ENCODE measurements at places on chromosomes 12 and 14.

GRCh38 chr12:5694759-5695409 lies 250.2 kb downstream of the ANO2 start:
- DNase-seq: no peak

DNA sequence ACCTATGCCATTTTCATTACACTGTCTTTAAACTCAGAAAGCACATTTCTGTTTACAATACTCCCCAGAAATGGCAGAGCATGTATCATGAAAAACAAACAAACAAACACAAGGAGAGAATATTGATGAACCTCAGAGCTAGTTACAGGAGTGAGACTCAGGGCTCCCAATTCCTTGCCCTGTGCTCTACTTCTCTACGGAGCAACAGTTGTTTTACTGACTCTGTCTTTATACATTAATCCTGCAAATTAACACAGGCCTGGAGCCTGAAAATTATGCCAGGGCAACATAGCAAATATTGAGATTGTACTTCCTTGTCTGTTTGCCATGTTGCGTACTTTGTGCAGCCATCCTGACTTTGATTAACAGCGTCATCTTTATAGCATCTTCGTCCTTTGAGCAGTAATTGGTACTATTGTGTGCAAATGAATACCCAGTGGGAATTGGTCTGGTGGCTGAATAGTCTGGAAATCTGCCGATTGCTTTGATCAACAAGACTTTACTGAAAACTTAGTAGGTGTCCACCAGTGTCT lies 15.2 kb upstream of the AKAP6 start:
- DNase-seq: no peak

GRCh38 chr14:52042371-52043289 lies 26.2 kb downstream of the NID2 start:
- DNase-seq: no peak

DNA sequence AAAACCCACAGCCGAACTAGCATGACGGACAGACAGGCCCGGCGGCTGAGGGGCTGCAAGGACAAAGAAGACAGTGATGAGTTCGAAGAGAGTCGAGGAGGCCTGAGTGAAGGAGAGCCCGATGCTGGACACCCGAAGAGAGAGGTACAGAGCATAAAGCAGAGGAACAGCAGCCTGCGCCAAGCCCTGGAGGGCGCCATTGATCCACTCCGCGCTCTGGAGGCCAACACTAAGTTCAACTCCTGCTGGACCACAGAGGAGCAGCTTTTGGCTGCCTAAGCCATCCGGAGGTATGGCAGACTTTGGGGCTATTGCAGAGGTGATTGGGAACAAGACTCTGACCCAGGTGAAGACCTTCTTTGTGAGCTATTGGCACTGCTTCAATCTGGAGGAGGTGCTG lies 7.8 kb upstream of the PLXNC1 start:
- no peak for DNase-seq

GRCh38 chr14:66003082-66003730 lies 483.0 kb upstream of the CCDC196 start:
- no peak for DNase-seq

- no peak for DNase-seq
Observed at GRCh38 chr12:19819231-19819630, 379.9 kb downstream of the AEBP2 start.

GRCh38 chr12:99959549-99960170 lies 25.1 kb downstream of the ANKS1B start:
- DNase-seq: no peak

GRCh38 chr12:19002216-19002615 lies 127.3 kb upstream of the PLEKHA5 start:
- no peak for DNase-seq

GRCh38 chr12:57472391-57472790 lies 7.3 kb downstream of the ARHGAP9 start:
- DNase-seq: no peak

GRCh38 chr12:57235728-57236131 lies 6.2 kb downstream of the SHMT2 start:
- no peak for DNase-seq

GRCh38 chr12:89880690-89881350 lies 172.2 kb upstream of the ATP2B1 start:
- no peak for DNase-seq

GRCh38 chr12:56581418-56582145 lies 48.5 kb downstream of the BAZ2A start:
- no peak for DNase-seq

GRCh38 chr12:89844539-89844938 lies 135.9 kb upstream of the ATP2B1 start:
- DNase-seq: no peak

- no peak for DNase-seq
Observed at GRCh38 chr12:124743479-124744272, 120.0 kb downstream of the SCARB1 start.

DNA sequence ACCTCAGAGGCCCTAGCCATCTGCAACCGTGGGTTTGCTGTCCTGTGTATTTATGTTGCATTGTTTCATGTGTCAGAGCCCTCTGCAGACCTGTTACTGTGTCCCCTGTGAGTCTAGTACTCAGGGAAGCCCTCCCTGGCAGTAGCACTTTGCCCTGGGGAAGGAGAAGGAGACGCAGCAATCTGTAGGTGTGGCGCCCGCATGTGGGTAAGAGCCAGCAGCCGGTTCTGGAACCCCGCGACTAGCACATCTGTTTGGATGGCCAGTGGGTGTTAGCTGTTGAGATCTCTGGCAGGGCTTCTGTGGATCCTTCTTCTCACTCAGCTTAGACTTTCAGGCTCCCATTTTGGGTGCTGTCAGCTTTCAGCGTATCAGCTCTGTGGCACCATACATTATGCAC lies 57.0 kb downstream of the TECPR2 start:
- DNase-seq: no peak

GRCh38 chr12:109883461-109883860 lies 3.1 kb upstream of the GLTP start:
- DNase-seq: no peak

- DNase-seq: no peak
Observed at GRCh38 chr12:43315961-43316360, 236.0 kb downstream of the ADAMTS20 start.

DNA sequence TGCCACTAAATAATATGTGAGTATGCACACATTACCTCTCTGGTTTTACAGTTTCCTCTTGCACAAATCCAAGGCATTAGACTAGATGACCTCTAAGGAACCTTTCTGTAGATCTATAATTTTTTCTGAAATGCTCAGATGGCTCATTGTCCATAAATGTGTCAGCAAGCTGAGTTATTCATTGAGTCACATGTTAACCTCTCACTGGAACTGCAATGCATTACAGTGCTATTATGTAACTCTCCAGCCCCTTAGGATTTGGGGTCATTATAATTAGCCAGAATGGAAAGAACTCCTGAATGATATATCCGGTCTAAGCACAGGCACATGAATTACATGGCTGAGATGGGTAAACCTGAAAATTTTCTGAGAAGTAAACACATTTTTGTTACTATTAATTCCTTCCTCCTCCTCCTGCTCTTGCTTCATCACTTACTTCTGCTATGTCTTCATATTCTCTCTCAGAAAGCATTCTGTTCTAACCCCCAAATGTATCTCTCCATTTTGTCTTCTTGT lies 20.3 kb upstream of the DRAM1 start:
- DNase-seq: no peak

GRCh38 chr12:123850246-123851134 lies 88.4 kb downstream of the DNAH10 start:
- no peak for DNase-seq

DNA sequence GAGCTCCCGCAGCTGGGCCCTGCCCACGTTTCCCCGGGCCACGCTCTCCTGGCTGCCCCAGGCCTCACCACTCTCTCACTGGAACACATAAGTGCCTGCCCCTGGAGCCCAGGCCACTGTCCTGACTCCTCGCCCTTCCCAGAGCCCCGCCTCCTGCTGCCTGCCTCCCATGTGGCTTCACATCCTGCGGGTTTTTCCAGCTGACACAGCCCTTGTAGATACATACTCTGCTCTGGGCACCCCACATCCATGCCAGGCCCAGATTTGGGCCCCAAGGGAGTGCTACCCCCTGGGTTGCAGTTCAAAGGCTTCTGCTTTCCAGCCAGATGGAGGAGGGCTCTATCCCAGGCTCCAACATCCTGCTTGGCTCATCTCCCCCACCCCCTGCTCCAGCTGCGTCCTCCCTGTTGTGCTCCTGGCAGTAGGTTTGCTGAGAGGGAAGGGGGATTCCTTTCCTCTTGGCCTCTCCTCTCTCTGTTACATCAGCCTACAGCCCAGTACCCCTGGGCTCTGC lies 60.1 kb downstream of the TSPAN9 start:
- no peak for DNase-seq

DNA sequence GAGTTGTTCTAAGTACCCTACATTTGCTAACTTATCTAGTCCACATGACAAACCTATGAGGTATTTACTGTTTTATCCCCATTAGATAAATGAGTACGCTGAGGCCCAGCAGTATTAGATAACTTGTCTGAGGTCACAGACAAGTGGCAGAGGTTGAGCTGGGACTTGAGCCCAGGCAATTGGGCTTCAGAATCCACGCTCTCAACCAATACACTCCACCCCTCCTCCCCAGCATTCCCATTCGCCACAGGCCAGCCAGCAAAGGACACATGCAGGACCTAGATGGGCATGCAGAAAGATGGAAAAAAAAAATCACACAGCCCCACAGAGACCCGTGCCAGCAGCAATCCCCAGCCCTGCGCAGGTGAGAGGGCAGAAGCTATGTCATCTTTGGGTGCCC lies 12.4 kb downstream of the HDAC7 start:
- no peak for DNase-seq

- DNase-seq: no peak
Observed at GRCh38 chr12:13339538-13339937, 143.0 kb downstream of the EMP1 start.

- no peak for DNase-seq
Observed at GRCh38 chr14:54532111-54533012, 22.7 kb downstream of the CGRRF1 start.

DNA sequence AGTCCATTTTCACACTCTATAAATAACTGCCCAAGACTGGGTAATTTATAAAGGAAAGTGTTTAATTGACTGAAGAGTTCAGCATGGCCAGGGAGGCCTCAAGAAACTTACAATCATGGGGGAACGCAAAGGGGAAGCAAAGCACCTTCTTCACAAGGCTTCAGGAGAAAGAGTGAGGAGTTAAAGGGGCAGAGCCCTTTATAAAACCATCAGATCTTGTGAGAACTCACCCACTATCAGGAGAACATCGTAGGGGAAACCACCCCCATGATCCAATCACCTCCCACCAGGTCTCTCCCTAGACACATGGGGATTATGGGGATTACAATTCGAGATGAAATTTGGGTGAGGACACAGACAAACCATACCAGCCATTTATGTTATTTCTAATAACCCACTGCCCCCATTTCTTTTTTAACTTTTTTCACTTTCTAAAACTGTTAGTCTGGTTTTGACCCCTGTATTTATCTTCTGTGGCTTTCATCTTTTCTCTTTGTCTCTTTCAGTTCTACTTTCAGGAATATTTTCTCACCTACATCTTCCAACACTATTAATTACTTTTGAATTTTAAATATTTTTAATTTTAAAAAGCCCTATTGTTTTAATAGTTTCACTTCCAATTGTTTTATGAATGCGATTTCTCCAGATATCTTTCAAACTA lies 44.5 kb downstream of the WDR89 start:
- no peak for DNase-seq

Data from NCI-H510A (cell line).